ENCODE measurements at places on chromosomes 3 and 15.

DNA sequence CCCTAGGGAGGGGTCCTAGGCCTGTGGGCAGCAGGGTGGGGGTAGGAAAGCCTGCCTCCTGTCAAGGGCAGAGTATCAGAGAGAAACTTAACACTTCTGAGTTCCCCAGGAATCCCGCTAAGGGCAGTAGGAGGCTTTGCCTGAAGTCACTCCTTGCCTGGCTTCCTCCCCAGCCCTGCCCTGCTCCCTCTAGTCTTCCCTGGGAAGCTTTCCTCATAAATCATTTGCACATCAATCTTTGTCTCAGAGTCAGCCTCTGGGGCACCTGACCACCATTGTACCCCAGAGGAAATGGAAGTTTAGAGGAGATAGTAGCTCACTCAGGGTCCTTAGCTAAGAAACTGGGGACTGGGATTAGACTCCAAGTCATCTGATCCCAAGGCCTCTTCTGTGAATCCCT is 129.4 kb upstream of the TLE3 start:
- H3K36me3 ChIP-seq: no peaks in the 10 kb centered on the region
- no peak overlapping the region for H3K27ac ChIP-seq
- H3K4me3 ChIP-seq: no peak overlapping the region
- peaks cover 5% of the 10 kb centered on the region for H3K27me3 ChIP-seq

DNA sequence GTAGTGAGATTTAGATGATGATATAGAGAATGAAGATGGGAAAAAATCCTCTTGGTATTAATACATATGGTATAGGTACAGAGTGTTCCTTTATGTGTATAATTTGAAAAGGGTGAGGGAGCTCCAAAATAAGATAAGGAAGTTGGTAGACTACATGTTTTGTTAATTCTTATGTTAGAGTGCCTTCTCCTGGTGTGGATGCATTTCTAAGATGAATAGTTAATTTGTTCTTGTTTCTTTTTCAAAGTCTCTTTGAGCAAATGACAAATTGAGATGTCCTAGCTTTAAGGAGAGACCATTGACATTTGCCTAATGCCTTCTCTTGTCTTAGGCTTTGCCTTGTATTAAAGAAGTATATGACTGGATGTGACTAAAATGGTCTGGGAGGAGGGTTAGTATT is 34.1 kb downstream of the AKAP13 start:
- H3K4me1 ChIP-seq: no peaks in the 10 kb centered on the region
- no peaks in the 10 kb centered on the region for H3K36me3 ChIP-seq
- no peak overlapping the region for H3K27ac ChIP-seq
- H3K4me3 ChIP-seq: no peak overlapping the region
- no peak for DNase-seq

DNA sequence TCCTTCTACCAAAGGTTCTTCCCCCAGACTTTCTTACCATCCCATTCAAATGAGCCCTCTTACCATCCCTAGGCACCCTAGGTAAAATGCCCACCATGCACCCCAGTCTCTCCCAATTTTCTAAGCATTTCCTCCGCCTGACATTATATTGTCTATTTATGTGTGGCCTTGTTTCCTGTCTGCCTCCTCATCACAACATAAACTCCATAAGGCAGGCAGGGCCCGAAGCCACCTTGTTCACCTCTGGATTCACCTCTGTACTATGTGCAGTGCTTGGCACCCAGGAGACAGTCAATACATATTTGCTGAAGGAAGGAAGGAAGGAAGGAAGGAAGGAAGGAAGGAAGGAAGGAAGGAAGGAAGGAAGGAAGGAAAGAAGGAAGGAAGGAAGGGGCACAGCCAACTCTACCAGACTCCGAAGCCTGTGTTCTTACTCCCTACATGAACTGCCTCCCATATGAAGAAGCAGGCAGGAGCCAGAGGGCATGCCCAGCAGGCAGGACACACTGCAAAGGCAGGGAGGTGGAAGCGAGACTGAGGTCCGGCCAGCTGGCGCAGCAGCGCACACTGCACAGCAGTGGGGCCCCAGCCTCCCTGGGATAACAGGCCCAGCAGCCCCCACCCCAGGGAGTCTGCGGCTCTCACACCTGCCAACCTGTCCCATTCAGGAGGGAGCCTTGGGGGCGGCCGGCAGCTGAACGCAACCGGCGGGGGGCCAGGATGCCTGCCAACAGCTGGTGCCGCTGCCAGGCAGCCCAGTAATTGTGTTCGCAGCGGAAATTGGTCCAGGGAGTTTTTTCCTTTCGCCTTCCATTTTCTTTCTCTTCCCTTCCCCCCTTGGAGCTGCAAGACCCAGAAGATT is 106.0 kb upstream of the LINGO1 start:
- H3K27me3 ChIP-seq: peaks cover 33% of the 10 kb centered on the region
- H3K4me3 ChIP-seq: no peak overlapping the region
- no peaks in the 10 kb centered on the region for H3K36me3 ChIP-seq
- H3K27ac ChIP-seq: no peak overlapping the region
- H3K4me1 ChIP-seq: no peaks in the 10 kb centered on the region
- DNase-seq: no peak

- peak; percentile 39 for DNase-seq
- no peaks in the 10 kb centered on the region for H3K4me1 ChIP-seq
These were observed 175.5 kb downstream of the ADAMTS17 start for GRCh38 chr15:100166313-100166712.

DNA sequence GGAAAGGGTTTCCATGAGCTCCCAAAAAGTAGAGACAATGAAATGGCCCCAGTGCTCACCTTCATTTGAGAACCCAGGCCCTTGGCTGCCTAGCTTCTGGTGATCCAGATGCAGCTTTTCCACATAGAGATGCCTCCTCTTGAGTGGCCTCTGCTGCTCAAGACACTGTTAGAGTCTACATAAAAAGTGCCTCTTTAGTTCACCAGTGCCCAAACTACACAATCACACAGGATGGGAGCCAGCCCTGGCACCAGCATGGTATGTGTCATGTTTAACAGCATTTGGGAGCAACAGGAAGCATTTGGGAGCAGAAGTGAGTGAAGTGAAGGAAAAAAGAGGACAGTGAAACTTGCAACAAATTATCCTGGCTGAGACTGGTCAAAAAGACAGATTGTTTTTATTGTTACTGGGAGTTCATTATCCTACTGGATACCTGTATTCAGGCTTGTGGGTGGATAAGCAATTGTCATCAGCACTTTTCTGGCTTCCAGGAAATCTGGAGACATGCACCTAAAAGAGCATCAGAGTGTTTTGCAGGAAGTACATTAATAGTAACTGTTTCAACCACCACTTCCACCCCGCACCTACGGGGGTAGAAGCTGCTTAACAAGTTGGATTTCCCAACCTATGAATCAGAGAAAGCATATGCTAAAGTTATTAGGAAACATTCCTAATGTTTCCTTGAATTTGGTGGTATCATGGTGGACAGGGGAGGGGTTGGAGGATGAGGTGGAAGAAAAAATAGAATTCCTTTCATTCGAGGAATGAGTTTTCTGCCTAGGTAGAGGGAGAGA is 416.2 kb downstream of the IGSF11 start:
- H3K36me3 ChIP-seq: no peaks in the 10 kb centered on the region
- no peak overlapping the region for H3K4me3 ChIP-seq
- no peak for DNase-seq
- H3K4me1 ChIP-seq: no peaks in the 10 kb centered on the region
- no peak overlapping the region for H3K27ac ChIP-seq

DNA sequence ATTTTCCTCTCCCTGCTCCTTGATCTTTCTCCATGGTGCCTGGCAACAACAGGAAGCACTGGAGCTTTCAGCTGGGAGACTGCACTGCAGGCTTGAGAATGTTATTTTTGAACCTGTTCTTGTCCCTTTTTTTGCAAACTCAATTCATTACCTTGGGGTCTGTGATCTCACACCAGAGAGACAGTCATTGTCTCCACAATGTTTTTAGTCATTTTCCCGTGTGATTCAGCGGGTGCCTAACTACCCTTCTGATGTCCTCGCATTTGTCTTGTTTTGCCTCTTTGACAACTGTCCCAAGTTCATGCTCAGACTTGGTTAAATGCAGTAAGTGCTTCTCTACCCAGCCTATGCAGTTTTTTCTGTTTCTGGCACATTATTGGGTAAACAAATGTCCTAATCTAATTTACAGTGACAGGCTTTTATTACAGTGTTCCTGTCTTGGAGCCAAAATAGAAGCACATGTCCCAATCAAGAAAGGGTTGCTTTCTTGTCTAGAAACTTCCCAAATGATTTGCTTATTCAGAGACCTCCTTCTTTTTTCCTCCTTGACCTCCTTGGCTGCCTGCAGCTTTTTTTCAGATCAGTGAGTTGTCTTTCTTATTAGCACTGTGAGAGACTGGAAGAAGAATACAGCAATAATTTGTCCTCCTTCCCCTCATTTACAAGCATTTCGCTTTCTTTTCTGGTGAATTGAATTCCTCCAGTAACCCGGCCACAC is 162.4 kb downstream of the NSUN3 start:
- H3K36me3 ChIP-seq: no peaks in the 10 kb centered on the region
- no peaks in the 10 kb centered on the region for H3K4me1 ChIP-seq
- no peak for DNase-seq
- no peaks in the 10 kb centered on the region for H3K27me3 ChIP-seq

GRCh38 chr3:72390841-72391240 is 457.4 kb downstream of the SHQ1 start:
- DNase-seq: no peak
- H3K4me3 ChIP-seq: no peak overlapping the region
- no peak overlapping the region for H3K27ac ChIP-seq
- H3K4me1 ChIP-seq: peaks cover 17% of the 10 kb centered on the region
- H3K27me3 ChIP-seq: no peaks in the 10 kb centered on the region

GRCh38 chr3:186121968-186122367 is 13.1 kb upstream of the ETV5 start:
- no peaks in the 10 kb centered on the region for H3K4me1 ChIP-seq
- peaks cover 6% of the 10 kb centered on the region for H3K27me3 ChIP-seq
- H3K4me3 ChIP-seq: no peak overlapping the region
- no peak overlapping the region for H3K27ac ChIP-seq
- no peak for DNase-seq

DNA sequence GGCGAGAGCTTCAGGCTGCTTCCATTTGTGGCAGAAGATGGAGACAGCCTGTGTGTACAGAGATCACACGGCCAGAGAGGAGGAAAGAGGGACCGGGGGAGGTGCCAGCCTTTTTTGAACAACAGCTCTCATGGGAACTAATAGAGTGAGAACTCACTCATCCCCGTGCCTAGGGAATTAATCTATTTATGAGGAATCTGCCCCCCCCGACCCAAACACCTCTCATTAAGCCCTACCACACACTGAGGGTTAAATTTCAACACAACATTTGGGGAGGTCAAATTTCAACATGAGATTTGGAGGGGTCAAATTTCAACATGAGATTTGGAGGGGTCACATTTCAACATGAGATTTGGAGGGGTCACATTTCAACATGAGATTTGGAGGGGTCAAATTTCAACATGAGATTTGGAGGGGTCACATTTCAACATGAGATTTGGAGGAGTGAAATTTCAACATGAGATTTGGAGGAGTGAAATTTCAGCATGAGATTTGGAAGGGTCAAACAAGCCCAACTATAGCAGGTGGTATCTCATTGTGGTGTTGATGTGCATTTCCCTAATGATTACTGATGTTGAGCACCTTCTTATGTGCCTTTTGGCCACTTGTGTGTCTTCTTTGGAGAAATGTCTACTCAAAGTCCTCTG is 20.6 kb upstream of the RFTN1 start:
- no peak overlapping the region for H3K27ac ChIP-seq
- no peak for DNase-seq
- H3K4me1 ChIP-seq: no peaks in the 10 kb centered on the region
- peaks cover 5% of the 10 kb centered on the region for H3K27me3 ChIP-seq
- no peak overlapping the region for H3K4me3 ChIP-seq

- DNase-seq: no peak
- no peak overlapping the region for H3K4me3 ChIP-seq
- no peaks in the 10 kb centered on the region for H3K4me1 ChIP-seq
- H3K36me3 ChIP-seq: no peaks in the 10 kb centered on the region
- H3K27me3 ChIP-seq: no peaks in the 10 kb centered on the region
- H3K27ac ChIP-seq: no peak overlapping the region
These were observed 202.6 kb downstream of the VGLL3 start for GRCh38 chr3:86788371-86788770.

DNA sequence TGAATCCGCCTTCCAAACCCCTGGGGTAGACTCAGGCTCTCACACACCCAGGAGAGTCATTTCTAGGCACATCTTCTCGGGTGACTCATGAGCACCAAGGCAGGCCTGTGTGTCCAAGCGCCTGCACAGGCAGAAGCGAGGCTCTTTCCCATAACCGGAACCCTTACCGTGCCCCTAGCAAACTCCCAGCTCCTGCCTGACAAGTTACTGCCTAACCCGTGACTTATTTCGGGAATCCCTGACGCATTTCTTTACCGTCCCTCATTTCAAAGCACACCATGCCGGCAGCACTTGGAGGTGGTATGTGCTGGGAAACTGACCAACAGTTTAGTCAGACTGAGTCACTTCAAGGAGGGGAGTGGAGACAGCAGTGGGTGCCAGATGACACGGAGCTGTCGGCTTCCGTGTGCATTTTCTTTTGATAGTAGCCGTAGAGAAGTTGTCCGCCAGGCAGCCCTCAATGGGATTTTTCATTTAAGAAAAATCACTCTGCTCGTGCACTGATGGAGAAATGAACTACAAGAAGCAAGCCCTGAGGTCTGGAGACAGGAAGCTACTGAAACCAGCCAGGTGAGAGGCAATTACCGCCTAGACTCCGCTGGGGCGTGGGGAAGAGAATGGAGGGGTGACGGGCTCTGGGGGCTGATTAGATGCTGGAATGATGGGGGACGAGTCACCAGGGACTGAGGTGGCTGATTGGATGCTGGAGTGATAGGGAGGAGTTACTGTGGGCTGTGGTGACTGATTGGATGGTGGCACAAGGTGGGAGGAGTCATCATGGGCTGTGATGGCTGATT is 17.3 kb upstream of the HRH1 start:
- no peaks in the 10 kb centered on the region for H3K27me3 ChIP-seq
- H3K4me1 ChIP-seq: peaks cover 8% of the 10 kb centered on the region
- H3K36me3 ChIP-seq: no peaks in the 10 kb centered on the region
- H3K4me3 ChIP-seq: no peak overlapping the region

GRCh38 chr15:63287109-63287508 is 9.7 kb downstream of the APH1B start:
- no peak overlapping the region for H3K27ac ChIP-seq
- peaks cover 4% of the 10 kb centered on the region for H3K4me1 ChIP-seq
- no peak overlapping the region for H3K4me3 ChIP-seq
- no peaks in the 10 kb centered on the region for H3K27me3 ChIP-seq
- no peak for DNase-seq

GRCh38 chr15:58017869-58018268 is 47.6 kb downstream of the ALDH1A2 start:
- DNase-seq: no peak
- no peak overlapping the region for H3K27ac ChIP-seq
- H3K4me3 ChIP-seq: no peak overlapping the region
- H3K36me3 ChIP-seq: no peaks in the 10 kb centered on the region

DNA sequence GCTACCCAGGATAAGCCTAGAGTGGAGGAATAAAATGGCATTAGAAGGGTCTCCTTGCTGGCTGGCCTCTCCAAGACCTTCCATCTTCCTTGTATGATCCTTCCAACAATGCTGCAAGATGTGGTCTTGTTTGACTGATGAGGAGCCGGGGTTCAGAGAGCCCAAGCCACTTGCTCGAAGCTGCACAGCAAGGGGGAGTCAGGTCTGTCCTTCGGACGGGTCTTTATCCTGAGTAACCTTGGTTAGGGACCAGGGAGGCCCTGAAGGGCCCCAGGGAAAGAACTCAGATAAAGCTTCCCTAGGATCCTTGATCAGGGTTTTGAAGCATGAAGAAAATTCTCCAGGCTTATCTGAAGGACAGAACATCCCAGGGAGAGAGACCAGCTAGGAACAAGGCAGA is 7.0 kb upstream of the DNAJB8 start:
- DNase-seq: no peak
- H3K27ac ChIP-seq: no peak overlapping the region
- H3K36me3 ChIP-seq: no peaks in the 10 kb centered on the region
- H3K4me3 ChIP-seq: no peak overlapping the region
- no peaks in the 10 kb centered on the region for H3K4me1 ChIP-seq

Measured in large intestine (tissue), 12 donors.